Activated T-helper 1 cell treated with Interleukin-2 at 50 U/mL for 16 hours (primary cell): ENCODE measurements at places on chromosomes 2 and 18.

- DNase-seq: no peak
Measured at GRCh38 chr2:85545780-85546240, 6.8 kb downstream of the MAT2A start.

- no peak for DNase-seq
Measured at GRCh38 chr2:88919087-88919738, 227.7 kb downstream of the RPIA start.

GRCh38 chr2:5686536-5686935, 5.6 kb upstream of the SOX11 start:
- no peak for DNase-seq

GRCh38 chr18:79393635-79394533, 1.8 kb upstream of the NFATC1 start:
- DNase-seq: no peak

GRCh38 chr2:163182764-163183354, 344.3 kb upstream of the KCNH7 start:
- DNase-seq: no peak

GRCh38 chr18:51029694-51030536, at the start of gene SMAD4:
TSS of gene SMAD4 (plus strand) at chr18:51030213. CDS start at chr18:51047047, 16,834 bp downstream.
- DNase-seq: peak; percentile 95

- DNase-seq: no peak
Measured at GRCh38 chr2:28343184-28343942, 49.3 kb upstream of the FOSL2 start.

- DNase-seq: no peak
Measured at GRCh38 chr18:60277855-60278480, 94.6 kb downstream of the MC4R start.

GRCh38 chr18:46069524-46069923, 2.5 kb downstream of the PSTPIP2 start:
- no peak for DNase-seq

DNA sequence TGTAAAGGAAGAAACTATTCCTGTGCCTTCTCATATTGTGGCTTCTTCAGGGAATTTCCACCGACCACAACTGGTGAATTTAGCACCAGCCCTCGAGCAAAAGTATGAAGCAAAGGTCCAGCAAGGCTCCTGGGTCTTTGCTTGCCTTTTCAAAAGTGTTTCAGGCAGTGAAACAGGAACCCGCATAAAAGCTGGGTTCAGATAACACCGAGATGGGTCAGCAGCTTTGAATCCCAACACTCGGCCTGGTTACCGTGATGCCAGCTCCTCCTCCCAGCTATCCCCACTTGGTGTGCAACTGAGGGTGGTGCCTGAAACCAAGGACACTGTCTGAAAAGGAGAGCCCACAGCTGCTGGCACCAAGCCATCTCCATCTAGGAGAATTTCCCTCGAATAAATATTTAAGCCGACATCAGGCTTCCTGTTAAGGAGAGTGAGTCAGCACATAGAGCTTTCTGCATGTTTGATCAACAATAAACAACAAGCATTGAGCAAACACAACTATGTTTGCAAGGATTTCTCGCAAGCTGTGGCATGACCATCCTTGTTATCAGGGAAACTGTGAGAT, 69.5 kb downstream of the ANTXR1 start:
- DNase-seq: no peak

- no peak for DNase-seq
Measured at GRCh38 chr2:88137833-88138232, 10.0 kb upstream of the FABP1 start.

DNA sequence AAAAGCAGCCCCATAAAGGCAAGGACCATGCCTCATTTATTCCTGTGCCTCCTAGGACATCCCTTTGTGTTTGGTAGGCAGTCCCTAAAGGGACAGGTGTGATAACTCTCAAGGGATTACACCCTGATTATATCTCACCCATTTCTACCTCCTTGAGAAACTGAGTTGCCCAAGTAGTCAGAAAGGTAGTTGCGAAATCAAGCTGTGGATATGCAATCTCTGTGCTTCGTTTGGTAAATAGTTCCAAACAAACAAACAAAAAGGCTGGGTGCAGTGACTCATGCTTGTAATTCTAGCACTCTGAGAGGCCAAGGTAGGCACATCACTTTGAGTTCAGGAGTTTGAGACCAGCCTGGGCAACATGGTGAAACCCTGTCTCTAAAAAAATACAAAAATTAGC, 100.2 kb upstream of the ARL5A start:
- no peak for DNase-seq

DNA sequence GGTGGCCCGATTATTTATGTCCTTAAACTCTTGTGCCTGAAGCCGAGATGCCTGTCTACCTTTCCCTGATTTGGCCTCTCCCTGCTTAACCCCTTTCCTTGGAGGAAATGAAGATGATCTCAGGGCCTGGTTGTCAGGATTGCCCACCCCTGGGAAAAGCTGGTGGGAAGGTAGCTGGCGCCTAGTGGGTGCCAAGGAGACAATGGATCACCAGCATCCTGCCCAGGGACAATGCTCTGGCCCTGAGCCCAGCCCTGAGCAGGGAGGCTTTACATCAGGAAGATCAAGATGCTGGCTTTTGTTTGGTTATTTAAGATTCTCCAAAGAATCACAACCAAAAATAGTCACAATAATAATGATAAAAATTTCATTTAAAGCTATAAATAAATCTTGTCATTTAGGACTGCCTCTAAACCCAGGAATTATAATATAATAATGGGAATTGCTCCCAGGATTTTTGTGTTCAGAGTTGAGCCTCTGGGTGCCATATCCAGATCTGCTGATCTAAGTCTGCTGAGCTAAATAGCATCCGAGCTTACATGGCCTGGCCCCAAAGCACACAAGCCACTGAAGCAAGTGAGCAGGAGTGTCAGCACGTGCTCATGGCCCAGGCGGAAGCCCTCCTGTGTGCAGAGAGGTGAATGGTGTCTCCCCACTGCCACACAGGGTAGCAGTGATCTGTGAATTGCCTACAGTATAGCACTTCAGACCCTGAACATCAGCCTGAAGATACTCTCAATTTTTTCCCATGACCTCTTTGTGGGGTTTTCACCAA, 57.8 kb upstream of the MAP3K20 start:
- DNase-seq: no peak

- no peak for DNase-seq
Measured at GRCh38 chr2:69030800-69031428, 17.9 kb downstream of the ANTXR1 start.

DNA sequence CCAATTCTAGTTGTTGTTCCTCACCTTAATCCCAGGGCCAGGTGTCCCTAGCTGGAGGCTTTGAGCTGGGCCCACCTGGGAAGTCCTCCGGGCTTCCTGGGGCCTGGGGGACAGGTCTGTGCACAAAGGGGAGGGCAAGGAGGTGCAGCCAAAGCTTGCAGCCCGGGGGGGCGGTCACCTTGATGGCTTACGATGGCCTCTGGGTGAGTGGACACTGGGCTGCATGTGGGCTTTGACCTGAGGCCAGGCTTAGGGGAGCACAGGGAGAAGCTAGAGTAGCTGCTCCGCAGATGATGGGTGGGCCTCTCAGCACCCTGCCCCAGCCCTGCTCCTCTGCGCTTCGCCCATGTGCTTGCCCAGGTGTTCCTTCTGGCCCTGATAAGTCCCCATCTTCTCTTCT, 41.8 kb upstream of the HAAO start:
- DNase-seq: no peak

GRCh38 chr2:168450732-168451131, 5.3 kb upstream of the CERS6 start:
- no peak for DNase-seq

DNA sequence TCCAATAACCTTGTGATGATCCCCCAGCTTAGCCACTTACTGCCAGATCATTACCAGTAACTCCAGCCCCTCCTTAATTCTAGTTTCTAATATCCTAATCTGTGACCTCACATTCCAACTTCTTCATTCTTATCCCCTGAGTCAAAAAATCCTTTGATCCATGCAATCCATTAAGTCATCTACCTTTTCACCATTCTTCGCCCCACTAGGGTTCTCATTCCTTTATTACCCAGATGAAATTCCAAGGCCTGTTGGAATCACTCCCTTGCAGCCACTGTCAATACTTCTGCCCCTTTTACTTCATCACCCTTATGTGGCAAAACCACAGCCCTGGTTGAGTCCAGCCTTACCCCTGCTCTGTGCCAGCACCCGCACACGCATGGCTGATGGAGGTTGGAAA, 20.3 kb upstream of the IL36G start:
- DNase-seq: no peak

DNA sequence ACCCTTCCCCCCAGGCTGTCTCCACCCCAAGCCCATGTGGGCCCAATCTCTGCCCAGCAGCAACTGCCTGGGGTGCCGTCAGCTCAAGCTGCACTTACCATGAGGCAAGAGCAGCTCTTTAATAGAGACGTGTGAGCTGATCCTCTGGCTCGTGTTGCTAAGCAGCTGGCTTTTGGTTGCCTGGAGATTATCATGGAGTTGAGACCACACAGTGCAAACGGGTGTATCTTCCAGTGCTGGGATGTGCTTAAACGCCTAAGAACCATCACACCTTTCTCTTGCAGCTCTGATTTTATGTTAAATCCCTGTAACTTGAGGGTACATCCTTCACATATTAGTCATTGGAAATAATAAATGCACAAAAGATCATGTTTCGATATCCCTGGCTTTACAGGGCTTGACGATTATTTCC, 271.1 kb downstream of the PRKCE start:
- DNase-seq: no peak

DNA sequence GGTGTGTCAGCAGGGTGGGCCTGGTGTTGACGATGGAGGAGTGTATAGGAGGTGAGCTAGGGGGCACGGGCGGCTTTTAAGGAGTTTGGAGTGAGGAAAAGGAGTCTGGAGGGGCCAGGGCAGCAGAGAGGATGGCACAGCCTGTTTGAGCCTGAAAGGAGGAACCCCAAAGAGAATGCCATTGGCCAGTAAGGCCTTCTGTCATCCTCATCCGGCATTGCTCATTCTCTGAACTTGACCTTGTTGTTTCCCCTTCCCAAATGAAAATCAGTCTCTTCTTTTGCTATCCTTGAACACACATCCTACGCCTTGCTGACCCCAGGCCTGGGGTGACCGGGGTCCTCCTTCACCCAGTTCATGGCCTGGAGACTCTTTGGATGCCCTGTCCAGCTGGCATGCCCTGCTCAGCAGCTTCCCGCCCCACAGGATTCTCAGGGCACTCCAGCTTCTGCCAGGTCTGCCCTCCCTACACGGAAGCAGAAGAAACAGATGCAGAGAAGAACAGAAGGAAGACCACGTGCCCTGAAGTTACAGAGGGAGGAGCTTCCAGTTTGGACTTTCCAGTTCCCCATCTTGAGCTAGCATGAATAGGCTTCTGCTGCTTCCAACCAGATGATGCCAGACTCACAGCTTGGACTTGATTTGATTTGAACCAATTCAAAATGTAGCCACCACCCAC, 20.5 kb upstream of the KIF3C start:
- DNase-seq: no peak
